ENCODE measurements at places on chromosomes 7 and 10.

DNA sequence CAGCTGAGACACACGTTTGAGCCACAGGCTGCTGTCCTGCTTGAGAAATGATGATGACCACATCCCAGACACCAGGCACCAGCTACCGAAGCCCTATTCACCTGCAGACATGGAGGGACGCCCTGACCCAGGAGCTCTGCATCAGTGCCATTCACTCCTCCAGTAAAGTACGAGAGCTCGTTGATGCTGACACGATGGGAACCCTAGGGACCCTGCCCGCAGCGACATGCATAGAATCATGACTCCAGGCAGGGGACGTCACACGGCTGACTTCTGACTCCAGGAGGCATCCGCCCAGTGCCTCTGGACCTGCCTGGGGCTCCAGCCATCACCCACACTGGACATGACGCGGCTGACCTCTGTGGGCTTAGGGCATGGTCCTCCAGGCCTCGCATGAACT lies 129.9 kb downstream of the ADARB2 start:
- no peak for DNase-seq

DNA sequence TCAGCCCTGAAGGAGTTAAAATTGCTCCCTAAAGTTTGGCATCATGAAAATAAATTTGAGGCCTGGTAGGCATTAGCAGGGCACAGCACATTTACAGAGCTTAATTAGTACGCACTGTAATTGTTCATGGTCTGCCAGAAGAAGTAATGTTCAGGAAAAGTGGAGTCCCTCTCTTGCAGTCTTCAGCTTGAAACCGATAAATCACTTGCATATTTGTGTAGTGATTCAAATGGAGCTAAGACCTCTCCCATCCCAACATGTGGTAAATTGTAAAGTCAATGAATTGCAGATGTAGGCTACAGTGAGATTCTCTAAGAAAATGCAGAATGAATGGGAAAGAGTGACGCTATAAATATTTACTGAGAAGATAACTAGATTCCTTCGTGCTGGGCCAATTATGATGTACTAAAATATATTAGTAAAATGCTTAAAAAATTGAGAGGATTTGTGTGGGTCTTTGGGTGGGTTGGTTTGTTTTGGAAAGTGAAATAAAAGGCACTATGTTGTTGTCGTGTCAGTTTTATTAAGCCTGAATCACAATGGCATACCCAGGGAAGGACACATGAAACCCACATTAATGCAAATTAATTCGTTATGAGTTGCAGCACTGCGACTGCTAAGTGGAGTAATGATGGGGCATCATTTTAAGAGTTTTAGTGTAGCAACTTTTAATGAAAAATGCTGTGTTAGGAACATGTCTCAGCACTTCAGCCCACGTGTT lies 8.4 kb downstream of the TCF7L2 start:
- DNase-seq = no peak

DNA sequence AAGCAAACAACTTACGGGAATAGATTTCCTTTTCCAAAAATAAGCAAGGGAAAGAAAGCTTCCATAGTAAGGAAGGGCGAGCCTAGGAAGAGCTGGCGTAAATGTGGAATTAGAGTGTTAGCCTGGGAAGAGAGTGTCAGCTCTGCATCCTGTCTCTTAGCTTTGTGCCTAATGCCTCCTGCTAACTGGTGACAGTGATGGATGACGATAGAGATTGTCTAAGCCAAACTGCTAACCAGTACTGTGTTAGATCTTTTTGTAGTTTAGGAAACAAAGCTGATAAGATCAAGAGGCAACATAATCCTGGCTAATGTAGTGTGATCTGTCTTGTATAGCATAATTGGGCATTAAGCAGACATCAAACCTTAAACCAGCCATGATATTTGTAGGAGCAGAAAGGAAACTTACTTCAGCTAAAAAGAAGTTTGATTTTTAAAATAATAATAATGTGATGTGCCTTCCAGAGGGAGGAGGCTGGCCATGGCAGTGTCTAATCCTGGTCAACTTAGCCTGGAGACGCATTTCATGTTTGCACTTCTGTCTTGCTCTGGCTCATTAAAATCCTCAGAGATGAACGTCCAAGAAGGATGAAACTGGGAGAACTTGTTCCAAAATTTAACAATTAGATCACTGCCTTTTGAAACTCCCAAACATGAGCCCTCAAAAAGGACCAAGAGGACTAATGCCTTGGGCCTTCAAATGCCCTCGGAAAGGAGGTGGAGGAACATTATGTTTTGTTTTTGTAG lies 85.1 kb downstream of the FAM204A start:
- no peak for DNase-seq

GRCh38 chr7:121286742-121287734 lies 41.8 kb upstream of the WNT16 start:
- no peak for DNase-seq

- no peak for DNase-seq
Observed at GRCh38 chr7:94182066-94182465, 177.9 kb upstream of the BET1 start.

GRCh38 chr10:68959695-68960527 lies 3.9 kb downstream of the DDX21 start:
- DNase-seq = no peak

DNA sequence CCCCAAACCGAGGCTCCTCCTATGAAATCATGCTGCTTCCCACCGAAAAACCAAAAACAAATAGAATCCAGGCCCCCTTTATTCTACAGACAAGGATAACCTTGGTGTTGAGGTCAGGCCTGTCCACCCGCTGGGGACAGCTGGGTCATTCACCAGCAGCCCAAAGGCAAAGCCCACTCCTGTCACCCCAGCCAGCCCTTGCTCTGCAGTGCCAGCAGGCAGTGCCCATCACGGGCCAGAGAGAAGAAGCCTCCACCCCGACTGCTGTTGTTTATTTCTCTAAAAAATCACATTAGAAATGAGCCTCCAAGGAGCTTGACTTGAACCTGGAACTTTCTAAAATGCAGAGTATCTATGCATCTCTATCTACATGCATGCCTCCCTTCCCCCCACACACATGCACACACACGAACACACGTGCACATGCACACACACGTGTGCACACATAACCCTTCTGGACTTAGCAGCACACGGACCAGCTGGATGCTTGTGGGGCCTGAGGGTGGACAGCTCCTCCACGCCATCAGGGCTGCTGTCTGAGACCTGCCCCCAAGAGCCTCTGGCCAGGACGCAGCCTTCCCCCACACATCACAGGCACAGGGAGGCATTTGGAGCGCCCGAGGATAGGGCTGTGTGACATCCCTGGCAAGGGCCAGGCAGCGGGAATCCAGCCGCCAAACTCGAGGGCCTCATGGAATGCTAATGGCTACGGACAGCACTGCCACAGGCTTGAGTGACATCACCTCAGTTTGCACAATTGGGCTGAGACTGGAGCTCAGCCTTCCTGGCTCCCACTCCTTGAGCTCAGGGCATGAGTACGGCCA lies 22.8 kb downstream of the PRKAG2 start:
- DNase-seq = no peak

- DNase-seq = no peak
Observed at GRCh38 chr7:155509725-155510551, 36.4 kb downstream of the CNPY1 start.

DNA sequence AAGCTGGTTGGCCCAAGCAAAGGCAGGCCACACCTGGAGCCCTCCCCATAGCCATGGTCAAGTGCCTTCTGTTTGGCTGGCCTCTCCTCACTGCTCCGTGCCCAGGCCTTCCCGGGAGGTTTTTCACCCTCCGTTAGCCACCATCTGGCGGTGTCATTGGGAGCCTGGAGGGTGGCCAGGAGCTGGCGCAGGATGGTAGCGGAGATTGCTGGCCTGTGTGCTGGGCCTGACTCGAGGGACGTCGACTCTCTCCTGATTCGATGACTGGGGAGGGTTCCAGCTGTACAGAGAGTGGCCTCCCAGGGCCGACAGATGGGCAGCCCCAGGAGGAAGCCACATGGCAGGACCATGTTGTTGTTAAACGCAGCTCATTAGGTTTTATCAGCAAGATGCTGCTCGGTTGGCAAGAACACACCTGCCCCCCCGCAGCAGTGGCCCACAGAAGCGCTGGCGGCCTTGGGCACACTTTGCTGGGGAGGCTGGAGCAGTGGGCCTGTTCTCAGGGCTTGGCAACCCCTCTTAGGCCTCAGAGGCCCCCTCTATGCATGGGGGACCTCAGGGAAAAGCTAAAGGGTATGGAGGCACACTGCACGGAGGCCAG lies 64.0 kb upstream of the CACUL1 start:
- DNase-seq = no peak

DNA sequence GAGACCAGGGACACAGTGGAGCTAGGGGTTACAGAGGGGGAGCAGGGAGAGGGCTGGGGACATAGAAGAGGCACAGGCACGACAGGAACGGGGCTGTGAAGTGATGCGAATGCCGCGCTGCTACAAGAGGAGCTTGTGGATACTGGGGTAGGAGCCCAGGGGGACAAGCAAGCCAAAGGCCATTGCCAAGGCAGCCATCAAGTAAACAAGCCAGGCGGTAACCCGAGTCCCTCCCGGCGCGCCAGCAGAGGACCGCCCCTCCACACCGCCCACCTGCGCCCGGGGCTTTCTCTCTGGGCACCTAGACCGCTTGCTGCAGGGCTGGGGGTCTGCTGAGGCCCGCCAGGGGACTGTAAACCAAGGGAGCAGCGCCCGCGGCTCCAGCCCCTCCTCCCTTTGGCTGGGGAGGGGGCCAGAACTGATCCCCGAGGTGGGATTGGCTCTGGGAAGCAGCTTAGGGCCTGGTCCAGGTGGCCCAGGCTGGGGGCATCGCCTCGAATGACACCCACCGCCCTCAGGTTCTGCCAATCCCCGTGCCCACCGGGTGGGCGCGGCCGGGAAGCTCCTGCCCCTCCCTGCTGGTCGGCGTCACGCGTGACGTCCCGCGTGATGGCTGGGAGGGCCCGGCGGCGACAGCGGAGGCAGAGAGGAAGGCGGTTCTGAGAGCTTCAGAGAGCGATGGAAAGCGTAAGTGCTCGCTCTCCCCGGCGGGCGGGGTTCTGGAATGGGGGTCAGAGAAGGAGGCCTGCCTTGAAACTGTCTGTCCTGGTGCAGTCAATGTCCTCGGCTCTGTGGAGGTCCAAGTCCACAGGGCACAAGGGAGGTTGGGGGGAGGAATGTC lies 982 bp downstream of the SFXN3 start:
- DNase-seq = peak; percentile 46

- DNase-seq = no peak
Observed at GRCh38 chr10:110967645-110968044, 48.2 kb downstream of the SHOC2 start.

DNA sequence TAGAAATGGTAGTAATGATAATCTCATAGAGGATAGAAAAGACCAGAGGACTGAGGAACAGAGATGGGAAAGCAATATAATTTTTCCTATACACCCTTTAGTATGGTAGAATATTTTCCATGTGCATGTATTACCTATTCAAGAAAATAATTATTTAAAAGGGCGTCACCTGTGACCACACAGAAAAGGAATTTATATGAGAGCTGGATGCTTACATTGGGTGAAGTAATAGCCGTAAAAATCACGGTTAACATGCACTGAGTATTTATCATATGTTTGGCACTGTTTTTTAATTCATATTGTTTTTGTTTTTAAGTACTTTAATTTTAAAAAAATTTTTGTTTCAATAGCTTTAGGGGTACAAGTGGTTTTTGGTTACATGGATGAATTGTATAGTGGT lies 195.1 kb downstream of the IPMK start:
- DNase-seq = no peak

DNA sequence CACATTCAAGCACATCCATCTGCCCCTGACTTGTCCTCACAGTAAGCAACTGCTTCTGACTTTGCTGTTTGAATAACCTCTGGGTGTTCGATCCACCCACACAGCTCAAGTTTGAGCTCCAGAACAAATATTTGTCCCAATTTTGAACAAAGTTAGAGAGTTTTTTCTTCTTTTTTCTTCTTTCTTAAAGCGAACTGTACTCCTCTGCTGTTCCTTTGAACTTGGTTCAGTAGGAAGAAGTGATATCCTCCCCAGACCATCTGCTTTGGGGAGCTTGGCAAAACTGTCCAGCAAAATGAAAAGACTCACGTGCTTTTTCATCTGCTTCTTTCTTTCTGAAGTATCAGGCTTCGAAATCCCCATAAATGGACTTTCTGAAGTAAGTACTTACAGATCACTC lies at the start of gene ITIH2:
Gene ITIH2, plus strand, starts transcription at position 177 of the 400 bp plus-strand sequence. Its CDS starts 119 bp downstream, at position 296.
- DNase-seq = no peak

GRCh38 chr7:70706204-70706603 lies 425.7 kb upstream of the GALNT17 start:
- no peak for DNase-seq

DNA sequence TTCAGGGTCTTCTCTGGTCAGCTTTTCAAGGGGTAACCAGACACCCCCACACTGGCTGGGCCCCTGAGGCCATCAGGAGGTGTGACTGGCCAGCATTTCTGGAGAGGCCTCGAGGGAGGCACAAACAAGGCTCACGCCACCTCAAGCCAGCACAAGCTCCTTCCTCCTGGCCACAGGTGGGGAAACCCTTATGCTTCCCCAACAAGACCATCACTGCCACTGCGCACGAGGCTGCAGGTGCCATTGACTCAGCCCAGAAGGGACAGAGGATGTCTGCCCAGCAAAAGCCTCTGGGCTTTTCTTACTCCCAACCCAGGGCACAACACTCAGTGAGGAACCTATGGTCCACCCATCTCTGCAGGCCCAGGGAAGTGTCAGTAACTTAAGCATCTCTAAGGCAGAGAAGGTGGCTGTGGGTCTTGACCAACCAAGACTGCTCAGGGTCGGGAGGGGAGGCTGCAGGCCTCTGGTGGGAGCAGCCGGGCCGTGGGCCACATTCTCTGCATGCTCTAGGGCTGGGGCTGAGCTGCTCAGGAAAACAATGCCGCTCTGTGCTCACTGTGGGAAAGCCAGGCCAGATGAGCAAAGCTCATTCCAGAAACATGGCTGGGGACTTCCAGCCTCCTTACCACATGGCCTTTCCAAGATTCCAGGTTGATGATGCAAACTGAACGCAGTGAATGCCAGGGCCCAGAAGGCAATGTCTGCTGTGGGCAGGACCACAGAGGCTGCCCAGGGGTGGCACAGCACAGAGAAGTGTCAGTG lies 24.2 kb upstream of the RASSF4 start:
- DNase-seq = no peak

- no peak for DNase-seq
Observed at GRCh38 chr7:18180685-18181084, 153.0 kb upstream of the PRPS1L1 start.

DNA sequence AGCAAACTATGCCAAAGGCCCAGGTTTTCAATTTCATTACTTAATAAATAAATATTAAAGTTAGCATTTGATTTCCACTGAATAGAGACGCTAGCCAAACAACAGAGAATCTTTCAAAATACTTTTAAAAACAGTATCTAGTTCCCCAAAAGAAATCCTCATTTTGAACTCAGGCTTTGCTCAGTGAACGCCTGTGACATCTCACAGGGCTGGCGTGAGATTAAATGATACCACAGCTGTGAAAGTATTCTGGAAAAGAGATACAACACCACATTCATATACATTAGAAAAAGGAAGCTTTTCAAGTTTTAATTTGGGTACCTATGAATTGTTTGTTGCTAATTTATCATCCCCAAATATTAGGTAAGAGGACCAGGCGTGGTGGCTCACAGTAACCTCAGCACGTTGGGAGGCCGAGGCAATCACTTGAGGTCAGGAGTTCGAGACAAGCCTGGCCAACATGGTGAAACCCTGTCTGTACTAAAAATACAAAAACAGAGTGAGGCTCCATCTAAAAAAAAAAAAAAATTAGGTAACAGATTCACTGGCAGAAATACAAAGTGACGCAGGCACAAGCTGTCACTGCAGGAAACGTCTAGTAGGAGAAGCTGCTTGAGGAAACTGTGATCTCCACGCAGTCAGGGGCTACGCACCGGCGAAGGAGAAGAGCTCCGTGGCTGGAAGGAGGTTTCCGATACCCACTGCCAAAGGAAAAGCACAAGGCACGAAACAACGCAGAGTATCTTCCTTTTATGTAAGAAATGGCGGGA lies 50.0 kb downstream of the AMZ1 start:
- no peak for DNase-seq
